ENCODE measurements at places on chromosomes 7 and 10.

- no peak for DNase-seq
Observed at GRCh38 chr7:158273138-158273651, 314.4 kb downstream of the PTPRN2 start.

- DNase-seq, result no peak
Observed at GRCh38 chr7:78176171-78176570, 377.6 kb downstream of the PHTF2 start.

GRCh38 chr7:98870121-98870651 is 372 bp upstream of the TMEM130 start:
- peak; percentile 67 for DNase-seq

DNA sequence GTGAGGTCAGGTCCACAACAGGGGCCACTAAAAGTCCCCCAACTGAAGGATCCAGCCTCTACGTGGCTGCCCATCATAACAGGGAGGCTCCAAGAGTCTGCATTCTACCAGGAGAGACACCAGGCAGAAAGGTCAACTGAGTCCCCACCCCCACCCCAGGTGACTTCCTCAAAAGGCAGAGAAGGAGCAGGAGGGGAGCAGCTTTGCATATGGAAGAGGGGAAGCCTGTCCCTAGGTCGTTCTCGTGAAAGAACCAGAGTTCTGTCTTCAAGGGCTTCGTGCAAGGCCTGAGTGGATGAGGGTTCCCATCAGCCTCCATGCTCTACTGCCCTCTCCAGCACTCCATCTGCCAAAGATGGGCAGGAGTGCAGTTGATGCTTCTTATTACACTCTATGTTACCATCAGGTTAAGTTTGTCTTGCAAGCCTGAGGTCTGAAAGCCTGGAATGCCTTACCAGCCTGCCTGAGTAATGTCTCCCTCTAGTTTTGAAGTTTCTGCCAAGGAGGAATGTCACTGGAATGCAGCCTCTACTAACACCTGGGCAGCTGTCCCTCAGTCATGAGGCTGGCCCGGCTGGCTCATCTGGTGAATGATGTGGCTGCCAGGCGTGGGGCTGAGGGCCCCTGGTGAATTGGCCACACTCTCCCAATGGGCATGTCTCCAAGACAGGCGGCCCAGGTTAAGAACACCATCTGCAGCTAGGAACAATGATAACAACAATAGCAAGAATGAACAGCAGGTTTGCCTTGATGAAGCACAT is 54.3 kb upstream of the SMNDC1 start:
- DNase-seq, result no peak

DNA sequence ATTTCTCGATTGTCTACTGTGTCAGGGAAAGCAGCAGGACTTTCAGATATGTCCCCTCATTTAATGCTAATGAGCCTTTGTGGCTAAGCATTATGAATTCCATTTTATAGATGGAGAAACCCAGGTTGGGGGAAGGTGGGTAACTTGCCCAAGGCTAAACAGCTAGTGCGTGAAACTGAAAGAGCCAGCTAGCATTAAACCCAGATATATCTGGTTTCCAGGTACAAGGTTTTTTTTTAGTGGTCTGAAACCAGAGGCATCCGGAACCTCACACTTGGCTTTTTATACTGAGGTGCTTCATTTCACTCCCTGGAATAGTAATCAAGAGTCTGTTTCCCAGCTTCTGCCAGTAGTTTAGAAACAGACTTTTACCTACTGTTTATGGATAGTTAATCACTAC is 694.8 kb downstream of the PHTF2 start:
- DNase-seq, result no peak
